ENCODE measurements at places on chromosomes 13 and 19.
A peak's percentile ranks its signal among the peaks of the same experiment; 100 is the strongest.

GRCh38 chr19:17947815-17948513, 15.1 kb downstream of the CCDC124 start:
- peak; percentile 95 for DNase-seq

DNA sequence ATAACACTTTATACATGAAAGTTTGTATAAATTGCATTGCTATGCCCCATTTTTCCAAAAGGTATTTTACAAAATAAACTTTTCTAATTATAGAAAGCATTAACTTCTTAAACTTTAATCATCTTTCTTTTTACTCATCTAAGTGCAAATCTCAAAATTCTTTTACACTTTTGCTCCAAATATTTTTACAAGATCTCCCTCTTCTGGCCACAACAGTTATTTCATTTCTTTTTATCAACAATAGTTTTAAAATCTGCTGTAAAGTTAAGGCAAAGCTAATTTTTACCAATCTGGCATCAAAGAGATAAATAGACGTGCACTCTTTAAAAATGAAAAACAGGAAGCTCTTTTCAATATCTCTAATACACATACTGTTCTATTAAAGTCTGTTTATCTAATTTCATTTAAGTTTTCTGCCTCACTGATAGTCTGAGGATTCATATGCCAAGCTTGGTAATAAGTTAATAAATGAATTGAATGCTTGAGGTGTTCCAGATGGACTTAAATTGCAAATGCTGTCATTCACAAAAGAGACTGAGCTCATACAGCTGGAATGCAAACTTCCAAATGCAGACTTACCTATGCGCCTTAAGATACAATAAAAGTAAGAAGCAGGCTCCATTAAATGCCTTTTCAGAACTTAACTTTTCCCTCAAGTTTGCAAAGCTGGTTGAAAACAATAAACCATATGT, 583.0 kb upstream of the ATXN8OS start:
- no peak for DNase-seq

DNA sequence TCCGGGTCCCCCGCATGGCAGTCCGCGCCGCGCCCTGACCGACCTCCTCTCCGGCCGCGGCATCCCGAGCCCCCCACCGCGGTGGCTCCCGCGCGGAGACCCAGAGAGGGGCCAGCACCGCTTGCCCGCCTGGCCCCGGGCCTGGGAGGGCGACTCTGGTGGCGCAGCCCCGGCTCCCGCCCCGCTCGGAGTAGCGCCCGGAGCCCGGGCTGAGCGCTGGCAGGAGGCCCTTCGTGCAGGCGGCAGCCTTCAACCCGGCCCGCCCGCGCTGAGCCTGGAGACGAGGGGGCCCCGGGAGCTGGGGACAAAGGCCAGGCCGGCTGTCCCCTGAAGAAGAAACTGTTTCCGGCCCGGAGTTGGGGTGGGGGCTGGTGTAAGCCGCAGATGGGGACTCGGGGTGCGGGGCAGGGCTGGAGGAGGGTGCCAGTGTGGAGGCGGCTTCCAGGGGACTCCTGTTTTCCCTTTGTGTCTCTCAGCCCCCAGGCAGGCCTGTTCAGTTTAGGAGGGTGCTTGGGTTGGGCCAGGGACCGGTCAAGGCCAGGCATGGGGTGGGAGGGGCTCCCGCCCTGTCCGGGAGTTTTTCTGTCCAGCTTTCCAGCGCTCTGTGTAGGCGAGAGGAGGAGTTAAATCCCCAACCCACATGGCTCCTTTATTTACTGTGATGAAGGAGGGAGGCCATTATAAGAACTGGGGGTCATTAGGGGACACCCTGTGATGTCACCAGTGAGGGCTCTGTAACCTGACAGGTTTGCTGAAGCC, 935 bp downstream of the LRP3 start:
- no peak for DNase-seq

GRCh38 chr19:8240274-8241229, 31.4 kb downstream of the CERS4 start:
- no peak for DNase-seq

- no peak for DNase-seq
Observed at GRCh38 chr13:110228936-110229904, 77.7 kb downstream of the COL4A1 start.

DNA sequence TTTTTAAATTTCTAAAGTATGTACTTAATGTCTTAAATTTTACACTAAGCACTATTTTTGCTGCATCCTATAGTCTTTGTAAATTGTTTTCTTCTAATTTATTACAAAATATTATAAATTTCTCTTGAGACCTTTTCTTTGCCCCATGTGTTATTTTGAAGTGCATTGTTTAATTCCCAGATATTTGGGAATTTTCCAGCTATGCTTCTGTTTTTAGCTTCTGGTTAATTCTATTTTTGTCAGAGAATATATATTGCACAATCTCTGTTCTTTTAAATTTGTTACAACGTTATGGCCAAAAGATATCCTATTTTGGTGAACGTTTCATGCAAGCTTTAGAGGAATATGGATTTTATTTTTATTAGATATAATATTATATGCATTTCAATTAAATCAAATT, 917.4 kb upstream of the MIR17HG start:
- no peak for DNase-seq

- DNase-seq, result no peak
Observed at GRCh38 chr13:59710416-59710815, 453.3 kb downstream of the DIAPH3 start.

GRCh38 chr13:72221276-72221962, 354.4 kb upstream of the DACH1 start:
- peak; percentile 6 for DNase-seq

- no peak for DNase-seq
Observed at GRCh38 chr19:1068009-1069001, 1.3 kb downstream of the ARHGAP45 start.

- peak; percentile 54 for DNase-seq
Observed at GRCh38 chr13:77026255-77026860, 601 bp downstream of the FBXL3 start.

DNA sequence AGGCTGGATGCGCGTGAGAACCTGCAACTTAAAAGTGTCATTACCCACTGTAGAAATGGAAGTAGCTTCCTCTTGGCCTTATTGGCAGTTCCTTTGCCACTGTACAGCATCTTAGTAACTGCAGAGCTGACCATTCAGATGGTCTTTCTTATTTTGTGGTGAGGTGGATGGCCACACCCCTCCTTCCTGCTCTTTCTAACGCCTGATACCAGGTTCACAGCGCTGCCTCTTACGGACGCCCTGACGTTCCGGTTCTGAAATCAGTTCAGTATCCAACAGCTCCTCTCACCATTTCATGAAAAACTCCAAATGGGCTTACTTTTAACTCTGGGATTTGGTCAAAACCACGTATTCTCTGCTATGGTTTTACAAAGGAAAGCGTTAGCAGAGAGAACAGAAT, 134.6 kb downstream of the ATP11A start:
- DNase-seq, result no peak

DNA sequence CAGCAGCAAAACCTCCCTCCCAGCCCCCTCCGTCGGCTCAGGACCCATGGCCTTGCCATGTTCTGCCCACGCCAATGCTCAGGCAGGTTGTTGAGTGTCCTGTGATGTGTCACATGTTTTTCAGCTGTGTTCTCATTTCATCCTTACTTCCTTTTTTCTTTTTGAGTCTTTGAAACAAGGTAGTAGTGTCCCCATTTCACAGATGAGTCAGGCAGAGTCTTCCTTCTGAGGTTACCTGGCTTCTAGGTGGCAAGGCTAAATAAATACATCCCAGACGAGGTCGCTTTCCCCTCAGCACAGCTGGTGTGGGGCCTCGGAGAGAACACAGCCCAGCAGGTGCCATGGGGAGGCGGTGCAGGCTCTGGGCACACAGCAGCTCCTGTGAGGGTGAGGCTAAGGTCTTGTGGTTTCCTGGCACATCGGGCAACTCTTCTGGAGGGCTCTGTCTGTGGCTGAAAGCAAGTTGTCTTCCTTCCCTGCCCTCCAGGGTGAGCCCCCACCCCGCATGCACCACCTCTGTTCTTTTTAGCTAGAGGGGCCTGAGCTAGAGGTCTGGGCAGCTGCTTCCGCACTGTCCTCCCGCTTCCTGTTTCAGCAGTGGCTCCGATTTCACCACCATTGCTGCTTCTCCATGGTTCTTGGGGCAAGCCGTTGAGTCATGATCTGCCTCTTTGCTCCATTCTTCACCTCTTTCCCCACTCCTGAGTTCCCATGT, 15.1 kb downstream of the PRAM1 start:
- DNase-seq, result no peak

- no peak for DNase-seq
Observed at GRCh38 chr19:33705860-33706259, 84.1 kb downstream of the CHST8 start.

DNA sequence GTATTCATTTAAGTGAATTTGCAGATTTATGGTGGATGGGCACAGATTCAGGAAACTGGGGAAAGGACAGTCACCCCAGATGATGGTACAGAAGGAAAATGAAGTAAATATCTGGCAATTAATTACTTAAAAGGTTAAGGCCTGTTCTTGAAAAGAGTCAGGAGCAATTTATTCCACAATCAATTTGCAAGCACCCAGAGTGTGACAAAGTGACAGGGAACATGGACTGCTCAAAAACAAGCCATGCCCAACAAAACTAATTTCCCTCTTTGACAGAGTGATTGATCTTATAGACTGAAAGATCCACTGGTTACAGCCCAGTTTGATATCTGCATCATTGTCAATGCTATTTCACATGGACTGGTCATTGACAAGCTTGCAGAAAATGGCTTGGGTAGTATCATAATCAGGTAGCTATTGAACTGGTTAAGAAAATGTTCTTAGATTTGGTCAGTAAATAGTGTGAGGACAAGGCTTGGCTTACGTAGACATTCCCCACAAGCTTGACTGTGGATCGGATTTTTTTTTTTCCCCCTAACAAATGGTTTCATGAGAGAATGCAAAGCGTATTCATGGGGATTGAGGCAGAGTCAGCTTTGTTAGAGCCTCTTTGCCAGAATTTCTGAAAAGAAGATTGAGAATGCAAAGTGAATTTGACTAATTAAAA, 584.6 kb downstream of the GPC6 start:
- no peak for DNase-seq

GRCh38 chr13:30429721-30430694, 7.7 kb downstream of the UBE2L5 start:
- no peak for DNase-seq

DNA sequence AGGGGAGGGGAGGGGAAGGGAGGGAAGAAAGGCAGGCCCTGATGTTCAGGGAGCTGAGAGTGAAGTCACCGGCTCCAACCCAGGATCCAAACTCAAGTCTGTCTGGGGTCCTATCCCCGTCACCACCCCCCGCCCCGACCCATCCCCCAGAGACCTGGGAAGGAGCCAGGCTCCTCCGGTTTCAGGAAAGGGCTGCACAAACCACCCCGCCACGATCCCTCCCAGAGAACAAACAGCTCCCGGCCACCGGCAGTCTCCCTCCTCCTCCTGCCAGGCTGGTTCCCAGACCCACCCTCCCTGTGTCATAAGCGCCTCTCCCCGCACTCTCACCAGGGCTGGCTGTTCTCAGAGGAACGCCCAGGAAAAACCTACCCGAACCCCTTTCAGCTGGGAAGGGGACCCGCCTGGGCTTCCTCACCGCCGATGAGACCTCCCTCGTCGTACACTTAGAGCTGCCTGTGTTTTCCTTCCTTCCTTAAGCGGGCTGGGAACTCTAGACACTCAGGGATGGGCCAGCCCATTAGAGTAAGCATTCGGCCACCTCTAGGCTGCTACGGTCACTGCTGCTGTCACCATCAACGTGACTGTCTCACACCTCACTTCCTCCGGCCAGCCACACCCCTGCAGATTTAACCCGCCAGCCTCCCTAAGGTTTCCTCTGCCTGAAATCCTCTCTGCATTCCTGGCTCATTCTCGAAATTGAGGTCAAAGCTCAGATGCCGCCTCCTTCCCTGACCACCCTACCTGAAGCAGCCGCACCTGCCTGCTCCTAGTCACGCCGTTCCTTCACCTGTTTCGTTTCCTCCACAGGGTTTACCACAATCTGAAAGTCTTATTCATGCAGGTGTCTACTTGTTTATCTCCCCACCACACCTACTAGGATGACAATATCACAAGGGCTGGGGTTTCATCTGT, 6.3 kb upstream of the RDH13 start:
- DNase-seq, result no peak

- DNase-seq, result no peak
Observed at GRCh38 chr13:73922493-73923393, 211.5 kb downstream of the KLF12 start.

DNA sequence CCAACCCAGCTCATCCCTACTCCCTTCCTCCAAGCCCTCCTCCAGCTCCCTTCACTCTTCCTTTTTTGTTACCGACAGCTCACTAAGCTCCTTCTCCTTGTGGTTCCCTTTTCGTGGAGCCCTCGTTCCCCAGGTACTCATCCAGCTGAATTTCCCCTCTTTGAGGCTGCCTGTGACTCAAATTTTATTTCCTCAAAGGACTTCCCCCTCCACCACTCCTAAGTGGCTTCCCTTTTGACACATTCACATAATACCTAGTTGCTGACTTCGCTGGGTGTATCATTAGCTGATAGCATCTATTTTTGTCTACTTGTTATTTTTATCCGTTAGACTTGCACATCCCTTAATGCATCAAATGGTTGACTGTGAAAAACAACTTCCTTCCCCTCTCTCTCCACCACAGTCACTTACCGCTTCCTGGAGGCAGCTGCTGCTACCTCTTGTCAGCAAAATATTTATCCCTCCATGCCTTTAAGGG, 14.5 kb downstream of the FFAR2 start:
- DNase-seq, result no peak

DNA sequence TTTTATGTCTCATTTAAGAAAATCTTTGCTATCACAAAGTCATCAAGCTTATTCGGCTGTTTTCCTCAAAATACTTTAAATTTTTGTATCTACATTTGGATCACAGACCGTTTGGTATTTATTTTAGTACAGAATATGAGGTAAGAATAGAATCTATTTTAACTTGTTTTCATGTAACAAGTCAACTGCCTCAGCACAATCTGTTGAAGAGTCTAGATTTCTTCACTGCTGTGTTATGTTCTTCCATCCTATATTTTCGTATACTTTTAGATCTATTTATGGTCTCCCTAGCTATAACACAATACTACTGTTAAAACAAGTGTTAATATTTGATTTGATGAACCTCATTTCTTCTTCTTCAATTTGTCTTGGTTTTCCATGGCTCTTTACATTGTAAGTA, 61.6 kb upstream of the SGCG start:
- no peak for DNase-seq

GRCh38 chr13:31978021-31978420, 53.6 kb upstream of the FRY start:
- no peak for DNase-seq

GRCh38 chr13:91126806-91127205, 220.7 kb upstream of the MIR17HG start:
- DNase-seq, result no peak

DNA sequence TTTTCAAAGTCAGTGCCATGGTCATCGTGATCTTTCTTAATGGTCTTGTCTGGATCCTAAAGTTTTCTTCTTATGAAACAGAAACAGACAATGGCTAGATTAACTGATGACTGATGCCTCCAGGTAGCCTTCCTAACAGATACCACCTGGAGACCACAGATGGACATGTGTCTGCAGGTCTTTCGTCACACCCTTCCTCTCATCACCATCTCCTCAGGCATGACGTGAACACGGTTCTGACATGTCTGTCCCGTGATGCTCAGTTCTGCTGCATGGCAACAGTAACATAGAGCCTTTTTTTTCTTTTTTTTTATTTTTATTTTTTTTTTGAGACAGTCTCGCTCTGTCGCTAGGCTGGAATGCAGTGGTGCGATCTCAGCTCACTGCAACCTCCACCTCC, 13.1 kb upstream of the LAMP1 start:
- DNase-seq, result no peak

- no peak for DNase-seq
Observed at GRCh38 chr13:25085125-25085742, 10.7 kb upstream of the PABPC3 start.
